ENCODE measurements at places on chromosomes 3 and 15.

GRCh38 chr3:160393346-160394008, 5.5 kb downstream of the IFT80 start:
- no peak for DNase-seq

GRCh38 chr3:196712514-196713413, 587 bp downstream of the PIGX start:
- DNase-seq, result no peak

GRCh38 chr15:68994149-68994548, 20.3 kb upstream of the NOX5 start:
- no peak for DNase-seq

DNA sequence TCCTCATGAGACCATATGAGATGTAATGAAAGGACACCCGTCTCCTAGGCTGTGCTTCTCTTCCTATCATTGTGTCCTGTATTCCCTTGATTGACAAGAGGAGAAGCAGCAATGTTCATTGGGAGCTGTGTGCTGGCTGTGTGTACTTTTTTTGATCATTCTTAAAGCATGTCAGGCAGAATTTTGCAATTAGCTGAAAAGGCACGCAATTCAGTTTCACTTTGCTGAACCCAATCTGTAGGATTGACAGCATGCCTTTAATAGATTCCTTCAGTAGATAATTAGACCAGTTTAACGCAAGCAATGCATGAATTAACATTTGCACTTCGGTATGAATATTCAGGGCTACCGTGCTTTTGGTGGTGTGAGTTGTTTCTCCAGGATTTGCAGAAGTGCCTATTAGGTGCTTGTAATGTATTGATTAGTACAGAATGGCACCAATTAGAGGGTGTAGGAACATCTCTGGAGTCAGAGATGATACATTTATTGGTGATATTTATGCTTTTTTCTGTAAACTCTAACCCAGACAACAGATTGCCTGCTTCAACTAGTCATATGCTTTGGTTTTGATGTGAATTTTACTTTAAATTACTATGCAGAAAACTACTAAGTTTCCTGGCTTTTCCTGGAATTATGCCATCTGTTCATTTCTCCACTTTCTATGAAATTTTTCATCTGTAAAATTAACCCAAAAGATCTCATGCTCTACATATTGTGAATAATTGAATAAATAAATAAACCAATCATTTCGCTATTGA, 114.3 kb downstream of the NSUN3 start:
- DNase-seq, result no peak

DNA sequence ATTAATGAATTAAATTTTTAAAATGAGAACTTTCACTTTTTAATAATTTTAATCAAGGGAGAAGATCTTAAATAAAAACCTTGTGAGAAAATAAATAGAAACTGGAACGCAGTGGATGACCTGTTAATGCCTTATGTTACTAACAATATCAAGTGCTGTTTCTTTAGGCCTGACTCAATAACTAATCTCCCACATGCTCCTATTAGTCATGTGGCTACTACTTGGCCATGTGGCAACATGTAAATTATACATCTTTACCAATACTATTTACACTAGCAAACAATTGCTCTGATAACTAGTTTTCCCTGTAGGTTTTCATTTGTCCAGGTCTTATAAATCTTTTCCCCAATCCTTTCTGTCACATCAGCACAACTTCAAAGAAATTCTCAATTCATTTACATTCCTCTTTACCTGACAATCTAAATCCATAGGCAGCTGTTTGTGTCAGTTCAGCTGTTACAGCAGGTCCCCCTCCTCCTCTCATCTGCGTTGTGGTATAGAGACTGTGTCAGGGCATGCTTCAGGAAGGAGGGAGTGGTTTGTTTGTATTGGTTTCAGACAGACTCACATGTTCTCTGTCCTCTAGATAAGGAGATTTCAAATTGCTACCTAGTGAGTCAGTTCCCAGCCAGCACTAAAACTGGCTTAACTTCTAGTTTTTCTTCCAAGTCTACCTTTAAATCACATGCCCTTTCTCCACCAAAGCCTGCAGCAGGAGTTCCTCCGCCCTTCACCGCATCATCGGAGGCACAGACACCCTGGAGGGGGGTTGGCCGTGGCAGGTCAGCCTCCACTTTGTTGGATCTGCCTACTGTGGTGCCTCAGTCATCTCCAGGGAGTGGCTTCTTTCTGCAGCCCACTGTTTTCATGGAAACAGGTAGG, 11.3 kb upstream of the C3orf52 start:
- DNase-seq, result no peak

DNA sequence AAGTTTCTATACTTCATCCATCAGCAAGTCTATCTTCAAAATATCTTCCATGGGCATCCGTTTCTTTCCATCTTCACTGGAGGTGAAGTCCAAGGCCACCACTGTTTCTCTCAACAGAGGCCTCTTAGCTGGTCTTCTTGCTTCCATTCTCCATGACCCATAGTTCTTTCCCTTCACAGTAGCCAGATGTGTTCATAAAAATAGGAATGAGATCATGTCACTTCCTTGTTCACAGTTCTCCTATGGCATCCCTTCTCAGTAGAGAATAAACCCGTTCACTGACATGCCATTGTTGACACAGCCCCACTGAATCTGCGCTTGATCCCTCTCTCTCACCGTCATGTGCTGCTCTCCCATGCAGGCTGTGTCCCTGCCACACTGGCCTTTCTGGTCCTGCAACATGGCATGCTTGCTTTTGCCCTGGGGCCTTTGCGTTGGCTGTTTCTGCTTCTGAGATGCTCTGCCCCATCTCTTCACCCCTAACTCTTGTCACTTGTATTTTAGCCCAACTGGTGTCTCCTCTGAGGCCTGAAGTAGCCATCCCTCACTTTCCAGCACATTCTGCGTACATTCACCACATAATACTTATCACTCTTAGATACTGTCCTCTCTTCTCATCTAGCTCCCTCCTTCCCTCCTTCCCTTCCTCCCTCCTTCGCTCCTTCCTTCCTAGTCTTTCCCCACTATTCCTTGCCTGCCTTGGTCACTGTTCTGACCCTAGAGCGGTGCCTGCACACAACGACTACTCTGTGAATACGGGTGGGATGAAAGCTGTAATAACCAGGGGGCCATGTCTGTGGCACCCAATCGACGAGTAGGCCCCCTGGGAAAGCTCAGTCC, 42.0 kb downstream of the STARD5 start:
- DNase-seq, result no peak

DNA sequence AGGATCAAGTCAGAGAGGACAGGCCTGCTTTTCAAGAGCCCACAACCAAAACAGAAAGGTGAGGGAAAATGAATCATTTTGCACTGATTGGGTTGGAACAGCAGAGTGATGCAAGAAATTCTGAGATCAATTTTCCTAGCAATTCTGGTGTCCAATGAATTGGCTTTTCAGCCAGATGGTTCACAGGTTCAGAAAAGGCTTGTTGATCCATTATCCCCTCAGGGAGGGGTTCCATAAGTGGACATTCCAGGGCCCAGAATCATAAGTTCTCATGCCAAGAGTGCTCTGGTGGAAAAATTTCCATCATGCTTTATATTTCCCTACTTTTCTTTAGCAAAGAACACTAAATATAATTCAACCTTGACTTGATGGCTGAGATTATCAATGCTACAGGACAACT, 16.2 kb downstream of the RBP2 start:
- DNase-seq, result no peak
